ENCODE measurements at places on chromosomes 2 and 18.
A peak's percentile ranks its signal among the peaks of the same experiment; 100 is the strongest.

GRCh38 chr18:78126106-78126505 is 853.5 kb upstream of the SALL3 start:
- DNase-seq = no peak

GRCh38 chr2:1553671-1554295 is 140.5 kb downstream of the TPO start:
- DNase-seq = no peak

DNA sequence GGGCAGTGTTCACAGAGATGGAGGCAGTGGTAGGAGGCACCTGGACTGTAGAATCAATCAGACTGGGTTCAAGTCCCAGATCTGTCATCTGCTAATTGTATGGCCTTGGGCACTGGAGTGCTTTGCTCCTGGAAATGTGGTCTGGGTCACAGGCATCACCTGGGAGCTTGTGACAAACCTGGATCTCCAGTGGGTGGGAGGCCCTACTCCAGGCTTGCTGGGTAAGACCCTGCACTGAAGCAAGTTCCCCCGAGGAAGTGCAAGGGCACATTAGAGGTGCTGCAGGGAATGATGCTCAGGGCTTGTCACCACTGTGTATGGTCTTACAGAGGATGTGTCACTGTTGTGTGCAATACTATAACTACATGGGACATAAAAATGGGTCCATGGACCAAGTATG is 220.5 kb upstream of the ID2 start:
- DNase-seq = peak; percentile 16

GRCh38 chr18:48590678-48591077 is 51.8 kb downstream of the CTIF start:
- DNase-seq = no peak

DNA sequence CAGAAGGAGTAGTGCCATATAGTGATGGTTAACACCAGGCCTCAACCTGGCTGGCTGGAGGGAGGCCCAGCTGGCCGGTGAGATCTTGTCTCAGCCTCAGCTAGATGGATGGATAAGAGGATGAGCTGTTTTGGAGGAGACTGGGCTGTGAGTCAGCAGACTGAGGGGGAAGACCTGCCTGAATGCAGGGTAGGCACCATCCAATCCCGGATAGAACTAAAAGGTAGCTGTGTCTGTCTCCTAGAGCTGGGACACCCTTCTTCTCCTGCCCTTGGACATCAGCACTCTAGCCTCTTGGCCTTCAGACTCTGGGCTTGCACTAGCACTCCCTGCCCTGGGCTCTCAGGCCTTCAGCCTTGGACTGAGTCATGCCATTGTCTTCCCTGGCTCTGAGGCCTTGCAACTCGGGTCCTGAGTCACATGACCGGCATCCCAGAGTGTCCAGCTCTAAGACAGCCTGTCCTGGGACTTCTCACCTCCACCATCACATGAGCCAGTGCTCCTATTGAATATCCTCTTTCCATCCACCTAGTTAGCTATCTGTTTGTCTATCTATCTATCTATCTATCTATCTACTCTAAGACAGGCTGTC is 131.3 kb downstream of the TPO start:
- no peak for DNase-seq

- DNase-seq = no peak
These were observed 778 bp downstream of the BBS5 start for GRCh38 chr2:169480079-169480465.

GRCh38 chr2:64359892-64360657 is 93.9 kb upstream of the LGALSL start:
- peak; percentile 93 for DNase-seq

DNA sequence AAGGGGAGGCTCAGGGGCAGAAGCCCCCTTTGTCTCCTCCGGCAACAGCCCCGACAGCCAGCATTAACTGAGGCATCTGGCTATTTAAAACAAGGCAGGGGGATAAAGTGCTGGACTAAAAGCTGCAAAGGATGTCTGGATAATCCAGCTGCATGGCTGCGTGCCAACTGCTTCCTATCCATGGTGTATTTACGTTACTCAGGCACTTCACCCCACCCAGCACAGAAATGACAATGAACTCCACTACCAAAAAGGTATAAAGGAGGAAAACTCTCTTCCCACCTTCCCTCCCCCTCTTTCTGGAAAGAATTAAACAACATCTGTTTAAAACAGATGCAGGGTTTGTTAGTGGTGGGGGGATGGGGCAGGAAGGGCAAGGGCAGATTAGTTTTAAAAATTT is 82.5 kb downstream of the SPRED2 start:
- DNase-seq = no peak

- DNase-seq = no peak
These were observed 403.2 kb downstream of the THSD7B start for GRCh38 chr2:137168552-137168951.

DNA sequence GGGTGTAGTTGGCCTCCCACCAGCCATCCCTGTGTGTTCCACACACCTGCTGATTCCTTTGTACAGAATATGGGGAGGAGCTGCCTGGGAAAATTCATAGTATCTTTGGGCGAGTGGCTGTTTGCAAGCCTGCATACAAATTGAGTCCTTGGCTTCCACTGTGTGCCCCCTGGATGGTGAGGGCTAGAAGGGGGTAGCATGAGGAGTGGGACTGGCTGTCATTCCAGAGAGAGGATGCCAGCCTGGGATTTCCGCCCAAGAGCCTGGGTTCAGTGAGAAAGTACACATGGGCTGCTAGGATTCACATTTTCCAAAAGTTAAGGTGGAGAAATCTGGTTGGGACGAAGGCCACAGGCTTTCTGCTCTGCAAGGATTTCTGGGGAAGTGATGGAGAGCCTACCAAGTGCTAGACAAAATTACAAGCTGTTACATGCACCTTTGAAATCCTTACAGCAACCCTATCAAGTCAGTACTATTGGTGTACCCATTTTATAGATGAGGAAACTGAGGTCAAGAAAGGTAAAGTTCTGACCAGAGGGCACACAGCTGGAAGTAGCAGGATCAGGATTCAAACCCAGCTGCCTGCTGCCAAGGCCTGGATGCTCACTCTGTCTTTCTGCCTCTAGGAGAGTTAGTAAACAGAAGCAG is 606 bp upstream of the TOGARAM2 start:
- DNase-seq = no peak

DNA sequence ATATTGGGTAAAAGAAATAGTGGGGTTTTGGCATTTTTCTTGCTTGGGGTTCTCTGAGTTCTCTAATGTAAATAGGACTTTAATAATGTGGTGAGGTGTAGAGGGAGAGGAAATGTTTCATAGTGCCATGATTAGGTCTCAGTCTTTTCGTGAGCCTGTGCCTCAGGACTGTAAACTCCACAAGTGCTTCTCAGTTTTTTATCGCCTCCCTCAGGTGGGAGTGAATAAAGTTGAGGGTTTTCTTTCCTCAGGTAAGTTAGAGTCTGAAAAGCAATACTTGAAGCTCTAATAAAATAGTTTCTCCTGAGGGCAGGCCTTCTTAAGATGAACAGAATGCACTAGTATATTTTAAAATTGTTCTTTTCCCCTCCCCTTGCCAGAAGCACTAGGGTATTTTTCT is 243.1 kb upstream of the SETBP1 start:
- no peak for DNase-seq

- DNase-seq = peak; percentile 72
These were observed 127.6 kb upstream of the TWIST2 start for GRCh38 chr2:238720232-238720672.

DNA sequence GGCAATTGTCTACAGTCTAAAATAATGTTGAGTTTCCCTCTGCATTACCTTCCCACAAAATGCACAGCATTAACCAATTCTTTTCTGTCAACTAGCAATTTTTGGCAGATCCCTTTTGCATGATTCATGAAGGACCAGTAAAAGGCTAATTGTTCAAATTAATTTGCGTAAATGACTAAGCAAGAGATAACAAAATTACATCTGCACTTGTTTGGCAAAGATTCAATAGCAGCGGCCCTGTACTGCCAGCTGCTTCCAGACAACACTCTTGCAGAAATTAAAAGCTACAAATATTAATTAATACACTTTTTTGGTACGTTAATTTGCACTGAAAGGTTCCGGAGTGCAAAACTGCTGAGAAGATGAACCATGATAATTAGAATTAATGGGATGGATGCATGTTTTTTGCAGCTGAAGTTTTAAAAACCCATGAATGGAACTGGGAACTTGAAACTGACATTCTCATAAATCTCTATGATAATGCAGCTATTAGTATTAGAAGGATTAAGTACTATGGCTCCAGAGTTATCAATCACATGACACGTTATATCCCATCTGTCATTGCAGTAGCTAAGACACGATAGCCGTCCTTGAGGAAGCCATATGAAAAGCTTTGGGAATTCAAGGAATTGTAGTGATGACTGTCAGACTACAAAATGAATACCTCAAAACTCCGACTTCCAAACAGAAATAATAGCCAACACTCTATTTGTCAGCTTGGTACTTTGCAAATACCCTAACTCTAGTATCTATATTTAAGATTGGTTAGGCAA is 1268.3 kb upstream of the ACVR2A start:
- no peak for DNase-seq

DNA sequence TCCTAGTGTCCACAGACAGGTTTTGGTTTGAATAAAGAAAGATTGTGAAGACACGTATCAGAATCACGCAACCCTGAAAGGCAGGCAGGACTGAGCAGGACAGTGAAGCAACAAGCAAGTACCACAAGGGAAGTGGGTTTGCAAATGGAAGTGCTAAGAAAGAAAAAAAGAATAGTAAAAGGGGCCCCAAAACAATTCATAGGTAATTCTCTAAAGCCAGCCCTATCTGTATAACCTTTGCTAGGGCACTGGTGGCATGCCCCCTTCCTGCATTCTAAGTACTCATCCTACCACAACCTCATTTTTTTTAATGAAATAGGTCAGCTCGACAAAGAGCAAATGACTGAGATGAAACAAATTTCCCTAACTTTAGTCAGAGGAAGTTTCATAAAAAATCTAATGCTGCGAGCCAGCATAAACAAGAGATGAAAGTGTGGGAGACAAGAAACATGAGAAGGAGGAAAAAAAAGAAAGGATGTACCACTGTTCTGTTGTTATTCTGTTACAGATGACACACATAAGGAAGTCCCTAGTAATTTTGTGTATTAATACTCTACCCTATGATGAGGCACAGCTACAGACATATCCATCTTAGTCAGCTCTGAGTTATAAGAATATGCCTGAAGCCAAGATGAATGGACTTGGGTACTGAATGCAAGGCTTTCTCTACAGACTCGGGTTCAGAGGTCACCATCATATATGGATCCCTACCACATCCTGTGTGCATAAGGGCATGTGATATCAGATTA is 32.2 kb downstream of the IKZF2 start:
- no peak for DNase-seq

DNA sequence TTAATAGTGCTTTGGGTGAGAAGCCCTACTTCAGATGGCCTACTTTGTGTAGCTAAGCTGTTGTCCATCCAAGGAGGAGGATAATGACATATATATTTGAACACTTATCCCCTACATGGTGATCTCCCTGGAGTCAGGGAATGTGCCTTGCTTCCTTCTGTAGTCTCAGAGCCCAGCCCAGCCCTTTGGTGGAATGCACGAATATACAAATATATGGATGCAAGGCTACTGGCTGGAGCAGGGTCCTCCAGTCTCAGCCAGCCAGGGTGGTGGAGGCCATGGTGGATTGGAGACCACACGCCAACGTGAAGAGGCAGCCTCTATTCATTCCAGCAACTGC is 150.6 kb upstream of the RIOK3 start:
- no peak for DNase-seq

DNA sequence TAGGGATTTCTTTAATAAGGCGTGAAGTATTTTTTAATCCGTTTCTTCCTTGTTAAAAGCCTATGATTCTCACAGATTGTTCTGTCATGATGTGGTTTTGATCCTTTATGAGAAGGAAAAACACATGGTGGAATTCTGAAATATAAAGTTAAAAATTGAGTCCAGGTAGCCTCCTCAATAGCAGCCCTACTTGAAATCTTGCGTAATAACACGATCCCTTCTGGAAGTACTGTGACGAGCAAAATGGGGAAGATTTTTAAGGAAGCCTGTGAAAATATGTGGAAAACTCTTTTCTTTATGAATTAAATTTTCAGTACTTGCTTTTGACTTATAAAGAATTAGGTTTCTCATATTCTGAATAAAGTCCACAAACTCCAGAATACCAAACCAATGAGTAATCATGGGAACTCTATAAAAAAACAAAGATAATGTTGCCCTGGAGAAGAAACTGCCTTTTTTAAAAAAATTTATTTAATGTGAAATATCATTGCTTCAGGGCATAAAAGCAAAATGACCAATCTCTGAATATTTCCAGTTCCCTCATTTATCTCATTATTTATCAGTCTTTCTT is 476.4 kb upstream of the ZEB2 start:
- no peak for DNase-seq

GRCh38 chr18:56389190-56389589 is 249.2 kb downstream of the TXNL1 start:
- no peak for DNase-seq

GRCh38 chr18:55224086-55224625 is 264.9 kb upstream of the CCDC68 start:
- no peak for DNase-seq

DNA sequence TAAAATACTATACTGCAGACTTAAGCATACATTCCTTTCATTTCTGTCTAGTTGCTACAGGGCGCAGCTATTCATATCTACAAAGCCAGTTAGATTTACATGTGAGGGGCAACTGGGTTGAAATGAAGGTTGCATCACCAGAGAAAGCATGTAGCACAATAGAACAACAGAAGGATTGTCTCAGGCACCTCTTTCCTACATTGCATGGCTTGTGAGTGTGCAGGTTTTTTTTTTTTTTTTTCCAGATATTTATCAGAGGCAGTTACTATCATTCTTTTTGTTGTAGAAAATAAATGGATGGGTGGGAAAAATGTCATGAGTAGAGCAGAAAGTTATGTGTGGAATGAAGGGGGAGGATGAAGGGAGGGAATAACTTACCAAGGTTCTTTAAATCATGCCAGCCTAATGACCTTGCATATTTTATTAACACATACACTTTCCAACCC is 86.8 kb downstream of the ERBB4 start:
- no peak for DNase-seq

DNA sequence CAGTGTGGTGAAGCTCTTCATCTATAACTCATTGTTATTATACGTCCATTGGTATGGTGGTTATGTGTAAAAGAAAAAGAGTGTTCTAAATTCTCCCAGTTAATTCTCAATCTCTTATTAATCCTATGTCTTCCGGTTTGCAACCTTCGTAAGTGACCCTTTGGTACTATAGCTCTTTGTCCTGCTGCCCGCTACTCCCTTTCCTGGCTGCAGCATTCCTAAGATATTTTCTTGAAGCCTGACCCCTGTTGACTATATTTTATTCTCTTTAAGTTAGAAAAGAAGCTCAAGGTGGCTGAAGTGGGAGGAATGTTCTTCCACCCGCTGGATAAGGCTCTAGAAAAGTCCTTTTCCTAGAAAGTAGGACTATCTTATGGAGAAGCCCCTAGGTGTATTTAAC is 684.8 kb downstream of the SOCS6 start:
- no peak for DNase-seq
